ENCODE measurements at places on chromosomes 3 and 15.

- no peak for DNase-seq
Measured at GRCh38 chr15:31160297-31160696, 58.8 kb upstream of the TRPM1 start.

GRCh38 chr3:61422945-61423673, 138.3 kb upstream of the PTPRG start:
- no peak for DNase-seq

DNA sequence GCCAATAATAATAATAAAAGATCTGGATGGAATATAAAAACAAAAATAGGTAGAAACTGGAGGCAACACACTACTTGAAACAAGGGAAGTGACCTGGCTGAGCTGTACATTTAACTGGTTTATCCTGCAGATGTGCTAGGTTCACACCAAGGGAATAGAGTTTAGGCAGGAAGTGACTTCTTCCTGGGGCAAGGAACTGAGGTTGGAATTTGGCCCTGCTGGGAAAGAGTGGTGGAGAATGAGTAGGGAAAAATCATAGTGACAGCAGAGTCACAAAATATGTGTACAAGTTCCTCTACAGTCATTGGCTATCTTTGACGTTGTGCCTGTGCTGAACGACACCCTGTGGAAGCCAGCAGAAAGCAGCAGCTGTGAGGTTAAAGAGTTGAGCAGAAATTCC, 44.1 kb downstream of the ARHGAP11B start:
- no peak for DNase-seq

GRCh38 chr3:39028546-39028945, 23.2 kb downstream of the SCN11A start:
- DNase-seq, result no peak

GRCh38 chr3:54358316-54358715, 236.0 kb downstream of the CACNA2D3 start:
- no peak for DNase-seq

- DNase-seq, result no peak
Measured at GRCh38 chr15:43186003-43186353, 775 bp downstream of the CCNDBP1 start.

Measured in dorsolateral prefrontal cortex (tissue), 122 donors.